ENCODE measurements at places on chromosomes 5 and 9.
A peak's percentile ranks its signal among the peaks of the same experiment; 100 is the strongest.

GRCh38 chr9:117938896-117939295, 234.7 kb downstream of the TLR4 start:
- no peak for DNase-seq

DNA sequence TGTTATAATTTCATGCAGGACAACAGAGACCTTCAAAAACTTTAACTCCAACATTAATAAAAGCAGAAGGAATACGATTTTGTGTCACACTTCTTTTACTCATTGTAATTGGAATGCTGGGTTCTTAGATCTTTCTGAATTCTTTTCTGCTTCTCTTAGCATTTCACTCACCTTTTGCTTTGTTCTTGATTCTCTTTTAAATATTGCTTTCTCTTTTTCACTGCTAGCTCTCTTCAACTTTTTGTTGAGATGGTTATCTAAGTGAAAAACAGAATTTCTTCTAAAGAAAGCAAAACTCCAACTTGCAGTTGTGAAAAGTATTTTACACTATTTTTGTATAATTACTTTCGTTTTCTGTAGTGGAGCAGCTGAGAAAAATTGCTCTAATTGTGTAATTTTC, 212.6 kb upstream of the KIF2A start:
- no peak for DNase-seq

GRCh38 chr5:150120062-150120441, 33.7 kb upstream of the CSF1R start:
- DNase-seq, result no peak

DNA sequence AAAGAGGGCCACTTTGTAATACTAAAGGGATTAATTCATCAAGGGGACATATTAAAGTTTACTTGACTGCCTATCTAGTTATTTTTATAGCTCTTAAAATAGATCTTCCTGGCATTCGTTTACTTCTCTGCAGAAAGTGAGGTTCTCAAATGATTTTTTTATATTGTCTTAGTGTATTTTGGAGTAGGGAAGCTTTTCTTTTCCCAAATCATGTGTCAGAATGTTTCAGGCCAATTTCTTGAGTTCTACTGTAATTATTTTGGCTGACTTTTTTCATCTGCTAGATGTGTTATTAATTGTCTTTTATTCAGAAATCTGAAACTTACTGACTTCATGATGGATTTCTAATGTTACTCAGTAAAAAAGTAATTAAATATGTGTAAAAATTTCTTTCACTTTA, 60.2 kb upstream of the FBXL7 start:
- DNase-seq, result no peak

- DNase-seq, result no peak
Observed at GRCh38 chr5:6595405-6595804, 37.4 kb downstream of the NSUN2 start.

DNA sequence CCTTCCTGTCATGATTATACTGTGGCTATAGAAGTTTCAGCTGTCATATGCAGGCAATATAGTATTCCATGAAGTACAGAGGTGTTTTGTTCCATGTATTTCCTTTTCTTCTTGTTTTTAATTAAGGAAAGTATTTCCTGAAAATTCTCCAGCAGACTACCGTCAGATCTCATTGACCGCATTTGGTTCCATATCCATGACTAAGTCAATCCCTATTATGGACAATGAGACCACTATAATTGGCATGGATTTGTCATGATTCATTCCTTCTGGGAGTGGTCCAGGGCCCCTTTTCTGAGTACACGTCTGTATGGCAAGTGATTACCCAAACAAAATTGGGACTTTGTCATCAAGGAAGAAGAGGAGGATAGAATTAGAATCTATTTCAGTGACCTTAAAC, 283.2 kb upstream of the CLINT1 start:
- DNase-seq, result no peak

DNA sequence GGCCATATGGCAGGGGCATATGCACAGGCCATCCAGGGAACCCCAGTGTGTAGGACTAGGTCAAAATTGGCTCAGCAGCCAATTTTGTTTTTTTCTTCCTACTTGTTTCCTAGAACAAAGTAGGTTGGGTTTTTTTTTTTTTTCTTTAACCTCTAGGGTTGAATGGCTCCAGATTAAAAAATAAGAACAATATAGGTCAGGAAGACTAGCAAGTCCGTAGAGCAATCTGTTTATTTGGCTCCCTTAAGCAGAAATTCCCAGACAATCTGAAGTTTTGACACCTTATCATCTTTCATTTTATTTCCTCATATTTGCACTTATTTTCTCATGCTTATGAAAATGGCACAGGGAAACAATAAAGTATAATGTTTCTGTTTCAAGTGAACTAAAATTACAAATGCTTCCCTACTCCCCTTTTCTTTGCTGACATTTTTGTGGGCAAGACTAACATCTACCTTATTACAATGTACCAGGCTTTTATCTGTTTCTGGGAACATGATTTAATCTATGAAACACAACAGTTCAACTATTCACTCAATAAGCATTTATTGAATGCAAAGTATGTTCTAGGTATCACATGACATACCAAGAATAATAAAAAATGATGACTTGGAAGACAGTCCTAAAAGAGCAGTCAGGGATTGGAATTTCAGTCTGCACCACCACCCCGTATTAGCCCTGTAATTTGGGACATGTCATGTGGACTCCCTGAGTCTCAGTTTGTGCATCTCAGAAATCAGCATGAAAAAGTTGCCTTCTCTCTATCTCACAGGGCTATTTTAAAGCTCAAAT, 30.5 kb downstream of the TLR4 start:
- no peak for DNase-seq

DNA sequence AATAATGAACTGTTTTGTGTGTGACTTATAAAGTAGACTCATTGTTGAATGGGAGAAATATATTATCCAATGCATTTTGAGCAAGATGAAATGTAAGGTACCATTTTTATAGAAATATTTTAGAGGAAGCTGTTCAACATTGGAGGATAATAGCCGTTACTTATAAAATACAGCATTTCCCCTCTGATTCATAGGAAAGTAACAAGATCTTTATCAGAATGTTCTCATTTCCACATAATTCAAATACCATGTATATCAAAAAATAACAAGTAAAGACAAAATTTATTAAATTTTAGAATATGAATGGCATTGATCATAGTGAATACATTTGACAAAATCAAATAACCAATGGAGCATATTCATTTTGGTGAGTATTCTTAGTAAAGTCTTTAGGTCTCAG, 346.7 kb upstream of the PTGER4 start:
- DNase-seq, result no peak

DNA sequence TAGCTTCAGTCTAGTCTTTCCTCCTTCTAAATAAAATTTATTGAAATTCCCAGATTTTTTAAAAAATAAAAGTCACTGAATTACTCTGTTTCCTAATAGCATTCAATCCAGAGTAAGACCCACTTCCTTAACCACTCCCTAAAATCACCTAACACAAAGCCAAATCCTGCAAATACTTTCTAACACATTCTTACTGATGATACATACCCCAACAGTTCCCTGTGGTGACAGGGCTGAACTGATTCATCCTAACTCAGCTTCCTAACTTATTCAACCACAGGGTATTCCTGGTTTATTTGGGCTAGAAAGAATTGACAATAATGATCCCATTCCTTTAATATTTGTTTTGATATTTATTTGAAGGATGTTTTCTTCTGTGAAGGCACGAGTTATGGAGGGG, 40.7 kb upstream of the ZNF300 start:
- DNase-seq, result no peak

GRCh38 chr5:35860686-35861085, 4.0 kb downstream of the IL7R start:
- no peak for DNase-seq

DNA sequence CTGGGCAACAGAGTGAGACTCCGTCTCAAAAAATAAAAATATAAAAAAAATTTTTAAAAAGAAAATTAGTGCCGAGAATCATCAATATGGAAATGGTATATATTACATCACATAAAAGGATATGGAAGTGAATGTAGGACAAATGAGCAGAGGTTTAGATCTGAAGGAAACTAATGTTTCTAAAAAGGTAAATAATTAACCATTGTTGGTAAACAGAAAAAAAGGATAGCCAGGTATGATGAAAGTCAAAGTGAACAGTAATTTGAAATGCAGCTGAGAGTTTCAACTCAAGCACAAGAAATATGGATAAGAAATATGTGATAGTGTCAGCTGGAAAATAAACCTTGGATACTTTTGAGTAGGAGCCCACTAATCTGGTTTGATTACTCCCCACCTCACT, 76.2 kb downstream of the CPLANE1 start:
- no peak for DNase-seq

DNA sequence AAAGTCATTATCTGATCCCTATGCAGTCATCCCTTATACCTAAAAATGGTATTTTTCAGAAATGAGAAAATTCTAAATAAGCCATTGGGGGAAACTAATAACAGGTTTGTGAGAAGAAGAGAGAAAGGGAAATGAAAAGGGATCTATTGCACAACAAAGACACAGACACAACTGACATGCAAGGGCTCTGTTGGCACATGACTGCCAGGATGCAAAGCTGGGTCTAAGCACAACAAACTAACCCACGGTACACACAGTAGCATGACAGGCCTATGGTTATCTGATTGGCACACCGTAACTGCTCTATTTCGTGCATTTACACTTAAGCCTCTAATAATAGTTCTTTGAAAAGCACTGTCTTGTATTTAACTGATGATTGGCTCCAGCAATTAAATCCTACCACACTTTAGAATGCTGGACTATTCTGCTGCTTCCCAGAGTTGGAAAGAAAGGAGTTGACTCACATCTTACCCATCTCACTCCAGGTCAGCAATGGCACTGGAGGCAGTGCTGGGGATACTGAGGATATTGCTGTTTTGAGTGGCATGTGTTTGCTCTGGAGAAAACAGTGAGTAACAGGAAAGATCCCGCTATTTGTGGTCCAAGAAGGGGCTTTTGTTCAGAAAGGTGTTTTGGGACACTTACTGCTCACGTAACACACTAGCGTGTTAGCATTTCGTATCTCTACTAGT, 328.3 kb downstream of the GLIS3 start:
- DNase-seq, result no peak

- no peak for DNase-seq
Observed at GRCh38 chr5:108637134-108637533, 110.6 kb upstream of the FER start.

DNA sequence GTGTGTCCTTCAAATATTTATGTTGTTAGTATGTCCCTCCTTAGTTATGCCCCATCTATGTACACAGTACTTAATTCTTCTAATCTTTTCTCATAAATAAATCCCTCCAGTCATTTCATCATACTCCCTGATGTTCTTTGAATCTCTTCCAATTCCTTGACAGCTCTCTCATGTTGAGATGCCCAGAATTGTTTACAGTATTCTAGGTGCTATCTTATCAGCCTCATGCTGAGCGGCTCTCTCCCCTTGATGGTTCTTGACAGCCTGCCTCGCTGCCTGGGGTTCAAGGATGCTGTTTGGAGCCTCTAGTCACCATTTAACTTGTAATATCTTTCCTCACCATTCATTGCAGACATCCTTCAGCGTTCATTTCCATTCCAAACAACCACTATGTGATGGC, 799.2 kb downstream of the BRINP1 start:
- no peak for DNase-seq

DNA sequence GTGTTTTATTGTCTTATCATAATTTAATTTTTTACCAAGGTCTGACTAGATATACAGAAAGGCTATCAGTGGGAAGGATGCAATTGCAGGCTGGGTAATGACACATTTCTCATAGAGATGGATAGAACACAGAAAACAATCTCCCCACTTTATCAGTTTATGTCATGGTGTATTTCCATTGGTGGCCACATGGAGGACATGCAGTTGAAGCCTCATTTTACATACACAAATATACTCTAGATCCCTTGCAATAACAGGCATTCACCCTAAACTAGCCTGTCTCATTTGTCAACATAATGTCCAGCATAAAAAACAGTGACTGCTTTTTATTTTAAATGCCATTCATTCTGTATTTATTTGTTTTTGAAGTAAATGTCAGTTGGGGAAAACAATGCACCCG, 526.3 kb downstream of the GABRG2 start:
- no peak for DNase-seq

GRCh38 chr9:70412832-70413463, 1.5 kb downstream of the KLF9 start:
- peak; percentile 59 for DNase-seq

DNA sequence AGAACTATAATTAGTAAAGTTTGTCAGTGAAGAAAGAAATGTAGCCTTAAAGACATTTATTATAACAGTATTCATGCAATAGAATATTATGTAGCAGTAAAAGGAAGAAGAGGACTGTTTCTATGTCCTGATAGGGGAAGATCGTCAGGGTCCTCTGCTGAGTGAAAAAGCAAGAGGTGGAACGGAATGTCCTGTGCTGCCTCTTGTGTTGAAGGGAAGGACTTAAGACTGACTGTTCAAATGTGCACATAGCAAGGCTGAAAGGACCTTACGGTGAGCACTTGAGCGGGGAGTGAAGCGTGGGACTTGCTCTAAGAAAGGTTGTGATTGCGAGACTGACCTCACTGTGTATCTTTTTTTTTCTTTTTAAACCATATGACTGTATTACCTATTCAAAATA, 63.2 kb downstream of the SNX24 start:
- no peak for DNase-seq

- no peak for DNase-seq
Observed at GRCh38 chr5:158670201-158670600, 429.5 kb downstream of the EBF1 start.

DNA sequence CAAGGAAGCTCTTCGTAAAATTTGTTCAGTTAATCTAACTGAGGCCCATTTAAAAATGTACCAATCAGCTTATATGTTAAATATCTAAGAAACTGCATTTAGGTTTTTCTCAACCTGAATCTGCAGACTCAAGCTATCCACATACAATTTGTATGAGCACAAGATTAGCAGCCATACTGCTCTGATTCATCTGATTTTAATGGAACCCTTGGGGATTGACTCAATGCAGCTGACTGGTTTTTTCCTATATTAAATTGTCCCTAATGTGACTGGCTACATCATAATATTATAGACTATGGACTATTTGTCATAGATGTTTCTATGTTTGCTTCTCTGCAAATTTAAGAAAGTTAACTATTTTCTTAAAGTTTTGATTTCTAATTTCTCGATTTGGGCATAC, 451.0 kb upstream of the TUSC1 start:
- DNase-seq, result no peak

DNA sequence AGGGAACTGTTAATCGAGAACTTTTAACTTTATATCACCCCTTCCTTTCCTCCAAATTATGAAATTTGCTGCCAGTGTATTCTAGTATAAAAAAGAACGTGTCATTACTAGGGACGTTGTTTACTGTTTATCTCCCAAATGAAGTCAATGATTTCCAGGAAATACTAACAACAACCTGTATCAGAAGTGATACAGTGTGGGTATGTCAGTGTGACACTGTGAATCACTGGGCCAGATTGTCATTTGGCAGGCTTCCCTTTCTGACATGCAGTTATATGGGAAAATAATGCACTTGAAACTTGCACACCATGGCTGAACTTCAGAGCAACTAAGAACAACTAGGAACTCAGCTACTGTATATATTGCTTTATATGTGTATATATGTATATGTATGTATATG, 12.6 kb downstream of the ZNF462 start:
- DNase-seq, result no peak

GRCh38 chr9:69573651-69574050, 98.5 kb downstream of the APBA1 start:
- DNase-seq, result no peak

Measured in activated CD4-positive, alpha-beta T cell treated with anti-CD3 and anti-CD28 coated beads for 48 hours (primary cell).